ENCODE measurements at places on chromosomes 7 and 10.

DNA sequence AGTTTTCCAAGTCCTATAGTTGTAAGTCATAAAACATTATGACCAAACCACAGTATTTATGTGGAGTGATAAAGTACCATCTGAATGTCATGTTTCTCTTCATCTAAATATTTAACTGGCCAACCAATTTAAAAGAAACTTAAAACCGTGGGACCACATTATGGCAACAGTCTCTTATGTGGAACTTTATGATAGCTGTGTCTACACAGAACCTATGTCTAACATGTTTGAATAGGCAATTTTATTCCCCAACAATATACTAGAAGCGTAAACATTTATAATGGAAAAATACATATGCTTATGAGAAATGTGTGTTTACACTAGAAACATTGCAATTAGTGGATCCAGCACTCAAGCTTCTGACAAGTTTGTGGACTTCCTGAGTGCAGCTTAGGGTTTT, 680.7 kb downstream of the REEP3 start:
- DNase-seq, result no peak

- DNase-seq, result no peak
Observed at GRCh38 chr7:21077602-21078001, 290.9 kb upstream of the SP8 start.

- no peak for DNase-seq
Observed at GRCh38 chr7:2217716-2218443, 14.9 kb downstream of the MAD1L1 start.

GRCh38 chr10:23095966-23096801, 805 bp downstream of the MSRB2 start:
- no peak for DNase-seq

- DNase-seq, result no peak
Observed at GRCh38 chr10:52965938-52966401, 193.4 kb upstream of the MBL2 start.

DNA sequence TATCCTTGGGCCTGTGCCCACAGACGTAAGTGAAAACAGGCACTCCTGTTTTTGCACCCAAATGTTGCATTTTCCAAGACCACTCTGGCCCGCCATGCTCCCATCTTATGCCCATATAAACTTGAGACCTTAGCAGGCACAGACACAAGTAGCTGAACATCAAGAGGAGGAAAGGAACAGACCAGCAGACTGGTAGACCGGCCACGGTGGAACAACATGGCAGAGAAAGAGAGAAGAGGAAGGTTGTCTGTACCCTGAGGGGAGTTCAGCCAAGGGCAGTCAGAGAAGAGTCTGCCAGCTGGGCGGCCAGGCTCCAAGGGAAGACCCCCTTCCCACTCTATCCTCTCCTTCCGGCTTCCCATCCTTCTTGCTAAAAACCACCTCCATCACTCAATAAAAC, 85.3 kb downstream of the GPR37 start:
- no peak for DNase-seq

- no peak for DNase-seq
Observed at GRCh38 chr7:159370-160270, 32.8 kb upstream of the FAM20C start.

GRCh38 chr7:24436131-24436920, 136.9 kb upstream of the PALS2 start:
- DNase-seq, result no peak

GRCh38 chr10:121025731-121026130, 174.6 kb downstream of the WDR11 start:
- no peak for DNase-seq

- no peak for DNase-seq
Observed at GRCh38 chr7:149882248-149883047, 8.7 kb downstream of the ATP6V0E2 start.

DNA sequence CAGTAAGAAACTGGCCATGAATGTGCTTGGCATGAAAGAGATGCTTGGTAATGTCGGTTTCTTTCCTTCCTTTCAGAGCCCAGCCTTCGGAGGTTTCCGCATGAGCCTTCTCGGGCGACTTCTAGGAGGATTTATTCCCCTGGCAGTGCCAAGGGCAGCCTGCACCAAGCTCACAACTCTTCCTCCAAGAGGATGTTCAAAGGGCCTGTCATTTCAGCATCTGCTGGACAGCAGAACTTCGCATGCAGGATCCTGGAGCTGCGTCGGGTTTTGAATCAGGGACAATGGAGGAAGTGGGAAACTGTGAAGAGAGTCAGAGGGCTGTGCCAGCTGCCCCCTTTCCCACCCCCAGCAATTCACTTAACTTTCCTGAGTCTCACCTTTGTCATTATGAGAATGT, 21.3 kb downstream of the GOLGA7B start:
- DNase-seq, result no peak

GRCh38 chr10:123395906-123396305, 241.7 kb downstream of the BUB3 start:
- no peak for DNase-seq

- DNase-seq, result no peak
Observed at GRCh38 chr7:132073920-132074589, 502.2 kb downstream of the PLXNA4 start.

DNA sequence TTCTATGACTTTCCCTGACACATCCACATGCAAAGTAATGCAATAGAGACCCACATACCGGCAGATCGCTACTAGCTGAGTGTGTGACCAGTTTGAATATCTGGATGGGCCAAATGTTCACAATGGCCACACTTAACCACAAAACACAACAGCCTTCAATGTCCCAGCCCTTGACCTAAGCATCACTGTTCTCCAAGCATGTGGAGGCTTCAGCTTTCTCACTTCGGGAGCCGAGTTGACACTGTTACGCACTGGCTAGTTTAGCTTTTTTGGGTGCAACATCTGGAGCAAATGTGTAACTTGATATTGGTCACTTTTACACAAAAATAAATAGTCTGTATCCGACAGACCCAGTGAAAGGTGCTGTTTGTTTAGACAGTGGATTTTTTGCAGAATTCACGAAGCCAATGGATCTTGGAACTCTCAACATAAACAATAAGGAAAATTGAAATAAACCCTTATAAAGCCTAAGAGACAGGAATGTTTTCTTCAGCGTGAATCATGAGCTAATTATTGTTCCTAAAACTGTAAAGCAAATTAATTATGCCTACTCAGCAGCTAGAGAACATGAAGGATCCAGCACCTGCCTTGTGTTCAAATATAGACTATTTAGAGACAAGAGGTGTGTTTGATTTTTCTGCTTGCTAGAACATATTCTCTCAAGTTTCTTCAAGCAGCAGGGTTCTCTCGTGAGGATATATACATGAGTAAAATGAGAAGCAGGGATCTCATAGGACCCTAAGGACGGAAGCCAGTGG, 117.6 kb upstream of the JCAD start:
- no peak for DNase-seq

DNA sequence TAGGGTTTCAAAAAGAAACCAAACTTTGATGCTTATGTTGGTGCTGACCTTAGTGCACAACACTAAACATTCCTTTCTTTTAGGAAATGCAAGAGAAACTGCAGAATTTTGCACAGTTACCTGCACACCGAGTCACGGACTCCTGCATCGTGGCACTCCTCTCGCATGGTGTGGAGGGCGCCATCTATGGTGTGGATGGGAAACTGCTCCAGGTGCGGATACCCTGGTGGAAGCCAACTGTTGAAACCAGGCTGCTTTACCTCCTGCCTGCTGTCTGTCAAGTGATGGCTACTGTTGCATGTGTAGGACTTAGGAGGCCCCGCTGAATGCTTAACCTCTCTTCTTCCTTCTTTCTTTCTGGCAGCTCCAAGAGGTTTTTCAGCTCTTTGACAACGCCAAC, 11.7 kb downstream of the CASP2 start:
- no peak for DNase-seq

- DNase-seq, result no peak
Observed at GRCh38 chr7:77457779-77458178, 41.6 kb upstream of the GSAP start.

GRCh38 chr7:4245866-4246470, 436.1 kb upstream of the FOXK1 start:
- no peak for DNase-seq

- no peak for DNase-seq
Observed at GRCh38 chr7:92763636-92764423, 72.5 kb downstream of the CDK6 start.

GRCh38 chr10:5975641-5976473, 1.5 kb downstream of the IL15RA start:
- no peak for DNase-seq

- DNase-seq, result no peak
Observed at GRCh38 chr10:17031637-17032635, 97.7 kb downstream of the CUBN start.

DNA sequence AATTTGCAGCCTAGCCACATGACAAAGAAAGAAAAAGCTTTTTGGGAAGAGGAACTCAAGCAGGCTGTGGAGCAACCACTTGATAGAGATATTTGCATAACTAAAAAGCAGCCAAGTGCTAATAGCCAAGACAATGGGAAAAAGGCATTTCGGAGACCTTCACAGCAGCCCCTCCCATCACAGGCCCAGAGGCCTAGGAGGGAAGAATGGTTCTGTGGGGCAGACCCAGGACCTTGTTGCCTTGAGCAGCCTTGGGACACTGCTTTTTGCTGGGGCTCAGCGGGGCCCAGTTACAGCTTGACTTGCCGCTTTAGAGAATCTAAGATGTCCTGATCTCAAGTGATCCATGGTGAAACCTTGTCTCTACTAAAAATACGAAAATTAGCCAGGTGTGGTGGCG, 38.5 kb downstream of the FAM149B1 start:
- no peak for DNase-seq

DNA sequence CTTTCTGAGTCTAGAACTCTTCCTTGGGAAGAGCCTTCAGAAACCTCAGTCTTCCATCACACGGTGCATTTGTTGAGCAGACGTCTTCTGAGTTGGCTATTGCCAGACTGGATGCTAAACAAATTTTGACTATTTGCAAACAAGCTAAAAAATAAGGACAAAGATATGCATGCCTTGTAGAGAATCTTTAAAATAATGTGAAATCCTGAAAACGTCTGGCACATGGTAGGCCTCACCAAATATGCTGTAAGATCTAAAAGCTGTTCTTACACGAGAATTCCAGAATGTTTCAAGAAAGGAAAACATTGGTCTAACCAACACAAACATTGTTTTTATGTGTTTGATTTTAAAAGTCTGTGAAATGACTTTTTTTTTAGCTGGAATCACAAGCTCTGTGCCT, 11.3 kb downstream of the ZNF467 start:
- no peak for DNase-seq

GRCh38 chr7:56091591-56091990, 1.2 kb downstream of the PHKG1 start:
- DNase-seq, result no peak

DNA sequence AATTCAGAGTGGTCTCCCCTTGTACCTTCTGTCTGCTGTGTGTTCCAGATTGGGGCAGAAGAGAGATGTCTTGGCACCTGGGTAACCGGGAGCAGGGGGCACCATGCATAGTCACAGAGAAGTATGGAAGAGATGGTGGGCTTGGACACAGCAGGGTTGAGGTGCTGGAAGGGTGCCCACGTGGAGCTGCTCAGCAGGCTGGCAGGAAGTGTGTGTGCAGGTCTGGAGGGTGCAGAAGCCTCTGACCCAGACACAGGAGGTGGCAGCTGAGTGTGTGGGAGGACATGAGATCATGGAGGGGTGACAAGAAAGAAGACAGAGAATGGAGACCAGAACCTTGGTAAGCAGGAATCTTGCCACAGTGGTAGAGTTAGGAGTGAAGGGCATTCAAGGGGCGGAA, 42.3 kb upstream of the DUSP5 start:
- DNase-seq, result no peak

- DNase-seq, result no peak
Observed at GRCh38 chr10:126240483-126240882, 147.8 kb downstream of the ADAM12 start.

DNA sequence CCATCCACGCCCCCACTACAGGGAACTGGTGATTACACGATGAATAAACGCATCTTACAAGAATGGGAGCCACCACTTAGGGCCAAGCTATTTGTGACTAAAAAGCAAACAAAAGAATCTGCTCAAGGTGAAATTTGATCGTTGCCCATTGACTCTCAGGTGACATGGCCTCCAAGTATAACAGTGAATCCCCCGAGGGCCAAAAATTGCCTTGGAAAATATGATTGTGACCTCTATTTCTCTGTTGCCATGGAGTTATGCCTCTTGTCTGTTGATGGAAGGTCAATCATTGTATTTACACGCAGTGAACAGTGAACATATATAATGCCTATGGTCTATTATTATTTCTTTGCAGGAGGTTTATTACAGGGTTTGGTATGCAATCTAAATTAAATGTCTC, 282.3 kb downstream of the KLF6 start:
- DNase-seq, result no peak

DNA sequence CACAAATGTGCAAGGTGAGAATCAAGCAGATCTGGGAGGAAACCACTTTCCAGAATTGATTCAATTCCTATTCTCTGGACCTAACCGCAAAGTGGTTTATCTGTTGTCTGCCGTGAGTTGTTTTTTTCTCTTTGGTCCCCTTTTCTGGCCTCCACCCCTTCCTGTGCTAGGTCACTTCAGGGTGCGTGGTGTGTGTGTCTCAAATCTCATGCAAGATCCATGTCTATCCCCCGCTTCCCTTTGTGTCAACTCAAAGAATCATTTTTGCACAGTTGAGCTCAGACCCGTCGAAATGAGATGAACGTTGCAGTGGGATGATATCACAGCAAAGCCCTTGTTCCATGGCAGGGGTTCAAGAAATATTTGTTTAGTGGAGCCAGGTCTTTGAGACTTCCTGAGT, 184.5 kb downstream of the GATA3 start:
- no peak for DNase-seq

GRCh38 chr7:138880881-138881578, 83.0 kb upstream of the ATP6V0A4 start:
- DNase-seq, result no peak

GRCh38 chr7:109029866-109030265, 460.2 kb downstream of the DNAJB9 start:
- no peak for DNase-seq

DNA sequence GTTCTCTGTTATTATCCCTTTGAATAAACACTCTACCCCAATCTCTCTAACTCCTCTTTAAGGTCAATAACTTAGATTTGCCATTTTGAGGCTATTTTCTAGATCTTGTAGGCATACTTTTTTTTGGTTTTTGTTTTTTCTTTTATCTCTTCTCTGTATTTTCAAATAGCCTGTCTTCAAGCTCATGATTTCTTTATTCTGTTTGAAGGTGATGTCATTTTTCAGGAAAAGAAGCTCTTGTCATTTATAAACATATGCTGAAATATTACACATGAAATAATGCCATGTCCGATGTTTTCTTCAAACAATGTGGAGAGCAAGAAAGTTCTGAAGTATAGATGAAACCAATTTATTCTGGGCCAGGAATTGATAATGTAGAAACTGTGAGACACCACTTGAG, 57.5 kb upstream of the CABCOCO1 start:
- DNase-seq, result no peak

- no peak for DNase-seq
Observed at GRCh38 chr7:142313528-142313927, 55.7 kb upstream of the PRSS58 start.

- DNase-seq, result no peak
Observed at GRCh38 chr7:135971366-135971725, 5.8 kb downstream of the MTPN start.

GRCh38 chr10:122113161-122113944, 124.4 kb downstream of the TACC2 start:
- no peak for DNase-seq

- DNase-seq, result peak; percentile 88
Observed at GRCh38 chr7:27156508-27156898, at the start of gene HOXA7. Gene HOXA7, minus strand, starts transcription at chr7:27156675. Its CDS starts 130 bp downstream, at chr7:27156545.
